Body of pancreas (tissue), 4 donors: ENCODE measurements at places on chromosomes 16 and 17.

DNA sequence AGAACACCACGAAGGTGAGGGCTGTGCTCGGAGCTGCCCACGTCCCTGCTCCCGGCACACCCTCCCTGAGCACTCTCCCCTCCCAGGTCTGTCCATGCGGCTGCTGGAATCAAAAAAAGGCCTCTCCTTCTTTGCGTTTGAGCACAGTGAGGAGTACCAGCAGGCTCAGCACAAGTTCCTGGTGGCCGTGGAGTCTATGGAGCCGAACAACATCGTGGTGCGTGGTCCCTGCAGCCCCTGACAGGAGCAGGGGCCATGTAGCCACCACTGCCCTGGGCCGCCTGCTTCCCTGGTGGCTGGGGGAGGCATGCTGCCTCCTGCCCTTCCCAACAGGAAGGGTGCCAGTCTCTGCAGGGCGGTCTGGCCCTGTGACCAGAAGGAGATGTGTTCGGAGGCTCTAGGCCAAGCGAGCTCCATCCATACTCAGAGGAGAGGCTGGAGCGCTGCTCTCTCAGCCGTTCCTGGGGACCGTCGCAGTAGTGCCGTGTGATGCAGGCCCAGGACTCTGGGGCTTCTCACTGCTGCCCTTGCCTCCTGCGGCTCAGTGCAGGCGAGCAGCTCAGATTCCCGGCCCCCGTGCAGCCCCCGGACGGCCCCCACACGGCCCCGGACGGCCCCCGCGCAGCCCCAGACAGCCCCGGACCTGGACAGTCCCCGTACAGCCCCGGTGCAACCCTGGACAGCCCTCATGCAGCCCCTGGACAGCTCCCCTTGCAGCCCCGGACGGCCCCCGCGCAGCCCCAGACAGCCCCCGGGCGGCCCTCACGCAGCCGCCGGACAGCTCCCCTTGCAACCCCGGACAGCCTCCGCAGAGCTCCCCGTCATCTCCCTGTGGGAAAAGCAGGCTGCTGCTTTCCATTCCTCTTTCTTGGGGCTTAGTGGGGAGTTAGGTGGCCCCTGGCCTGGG, 20.5 kb downstream of the TCF25 start:
- DNase-seq: no peak

DNA sequence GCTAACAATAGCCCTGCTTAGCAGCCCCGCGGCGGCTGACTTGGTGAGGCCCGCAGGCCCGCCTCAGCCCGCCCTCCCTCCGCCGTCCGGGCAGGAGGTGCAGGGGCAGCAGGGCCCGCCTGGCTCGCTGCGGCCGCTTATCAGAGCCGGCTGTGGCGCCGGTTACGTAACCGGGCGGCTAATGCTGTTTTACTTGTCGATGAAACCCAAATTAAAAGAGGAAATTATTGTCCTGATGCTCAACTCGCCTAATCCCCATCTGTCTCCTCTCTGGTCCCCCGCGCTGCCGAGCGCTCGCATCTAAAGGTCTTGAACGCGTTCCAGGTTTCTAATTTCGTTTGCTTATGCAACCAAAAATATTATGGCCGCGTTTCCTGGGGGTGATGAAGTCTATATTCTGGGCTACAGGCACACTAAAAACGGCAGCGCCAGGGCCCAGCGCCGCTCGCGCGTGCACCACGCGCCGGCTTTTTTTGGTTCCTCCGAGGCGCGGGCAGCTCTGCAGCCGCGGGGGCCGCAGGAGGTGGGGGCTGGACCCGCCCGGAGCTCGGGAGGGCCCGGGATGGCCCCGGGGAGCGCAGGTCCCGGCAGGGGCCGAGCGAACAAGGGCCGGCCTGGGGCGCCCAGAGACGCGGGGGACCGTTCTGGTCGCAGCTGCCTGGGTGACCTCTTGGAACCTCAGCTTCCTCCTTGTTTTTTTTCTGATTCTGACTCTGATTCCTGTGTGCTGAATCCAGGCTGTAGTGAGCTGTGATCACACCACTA, 65.2 kb upstream of the TOB1 start:
- peak; percentile 93 for DNase-seq

DNA sequence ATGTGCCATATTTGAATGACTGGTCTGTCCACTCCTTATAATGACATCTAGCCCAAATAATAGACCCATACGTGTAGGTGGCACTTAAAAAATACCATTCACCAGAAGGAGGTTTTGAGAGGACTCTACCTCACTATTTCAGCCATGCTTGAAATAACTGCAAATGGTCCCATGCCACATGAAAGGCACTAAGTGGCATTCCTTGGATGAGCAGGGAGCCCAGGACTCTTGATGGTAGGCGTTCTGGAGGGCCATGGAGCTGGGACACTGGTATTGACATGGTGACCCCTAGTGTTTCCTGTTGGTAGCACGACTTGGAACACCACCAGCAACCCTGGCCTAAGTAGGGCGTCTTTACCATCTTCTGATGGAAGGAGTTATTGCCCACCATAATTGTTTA, 148.7 kb upstream of the ZFHX3 start:
- DNase-seq: peak; percentile 76

DNA sequence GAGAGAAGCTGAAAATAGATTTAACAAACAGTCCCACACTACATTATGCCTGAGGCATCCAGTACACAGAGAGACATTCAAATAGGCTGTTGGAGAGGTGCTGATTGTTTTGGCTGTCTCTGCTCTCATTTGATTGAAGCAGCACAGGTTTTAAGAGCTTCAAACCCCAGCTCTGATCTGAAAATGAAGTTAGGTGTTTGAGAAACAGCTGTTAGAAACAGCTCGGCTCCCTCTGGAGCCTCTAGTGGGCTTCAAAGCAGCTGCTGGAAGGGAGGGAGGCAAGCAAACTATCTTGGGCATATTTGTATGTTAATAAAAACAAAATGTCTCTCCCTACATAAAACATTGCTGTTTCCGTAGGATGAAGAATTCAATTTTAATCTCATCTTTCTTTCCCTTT, 607.3 kb upstream of the GOT2 start:
- DNase-seq: no peak

GRCh38 chr17:68457168-68457538, at the start of gene WIPI1:
Gene WIPI1, minus strand, starts transcription at chr17:68457496. Its CDS starts 75 bp downstream, at chr17:68457421.
- DNase-seq: no peak

- DNase-seq: peak; percentile 58
These were observed 577 bp downstream of the TTC19 start for GRCh38 chr17:15999974-16000827.

DNA sequence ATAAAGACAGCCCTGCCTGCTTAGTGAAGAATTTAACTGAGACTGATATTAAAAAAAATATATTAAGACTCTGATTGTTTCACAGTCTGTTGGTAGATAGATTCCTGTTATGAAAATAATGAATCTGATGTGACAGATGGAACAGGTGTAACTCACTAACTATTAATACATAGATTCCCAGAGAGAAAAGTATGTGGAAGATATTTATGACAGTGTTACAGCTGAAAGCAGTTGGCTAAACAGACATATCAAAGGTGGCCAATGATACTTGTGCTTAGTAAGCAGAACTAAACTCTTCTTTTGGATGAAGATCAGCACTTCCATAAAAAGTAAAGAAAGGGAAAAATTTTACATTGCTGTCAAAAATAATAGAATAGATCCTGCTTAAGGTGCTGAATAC, 598.2 kb upstream of the CA10 start:
- no peak for DNase-seq

- no peak for DNase-seq
These were observed 142.7 kb upstream of the C17orf78 start for GRCh38 chr17:37233036-37233435.

- DNase-seq: no peak
These were observed 18.7 kb downstream of the HLF start for GRCh38 chr17:55283256-55283965.

GRCh38 chr16:85245307-85246172, 133.3 kb upstream of the CIBAR2 start:
- peak; percentile 56 for DNase-seq

- no peak for DNase-seq
These were observed 4.6 kb upstream of the C17orf99 start for GRCh38 chr17:78141437-78142118.

- DNase-seq: no peak
These were observed 25.0 kb downstream of the TAC4 start for GRCh38 chr17:49822829-49823228.

GRCh38 chr16:57639172-57639887, 10.9 kb downstream of the ADGRG1 start:
- peak; percentile 86 for DNase-seq

- DNase-seq: no peak
These were observed 59.5 kb upstream of the RBL2 start for GRCh38 chr16:53374800-53375199.

DNA sequence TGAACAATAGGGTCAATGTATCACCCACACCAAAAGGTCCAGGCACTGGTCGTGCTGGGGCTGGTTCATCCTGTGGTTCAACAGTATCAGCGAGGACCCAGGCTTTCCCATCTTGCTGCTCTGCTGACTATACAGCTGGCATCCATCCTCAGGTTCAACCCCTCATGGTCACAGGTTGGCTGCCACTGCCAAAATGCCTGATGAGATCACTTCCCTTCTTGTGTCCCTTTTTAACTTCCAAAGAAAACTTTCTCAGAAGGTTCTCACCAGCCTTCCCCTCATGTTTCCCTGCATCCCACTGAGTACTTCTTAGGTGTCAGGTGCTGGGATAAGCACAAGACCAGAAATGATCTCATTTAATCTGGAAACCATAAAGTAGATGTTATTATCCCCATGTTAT, 25.7 kb downstream of the CLEC16A start:
- no peak for DNase-seq

- DNase-seq: no peak
These were observed 121.1 kb downstream of the SOCS1 start for GRCh38 chr16:11134722-11135463.

- no peak for DNase-seq
These were observed 957 bp downstream of the OXLD1 start for GRCh38 chr17:81665205-81666091.

- DNase-seq: peak; percentile 73
These were observed 137.3 kb upstream of the CIBAR2 start for GRCh38 chr16:85249418-85250146.

DNA sequence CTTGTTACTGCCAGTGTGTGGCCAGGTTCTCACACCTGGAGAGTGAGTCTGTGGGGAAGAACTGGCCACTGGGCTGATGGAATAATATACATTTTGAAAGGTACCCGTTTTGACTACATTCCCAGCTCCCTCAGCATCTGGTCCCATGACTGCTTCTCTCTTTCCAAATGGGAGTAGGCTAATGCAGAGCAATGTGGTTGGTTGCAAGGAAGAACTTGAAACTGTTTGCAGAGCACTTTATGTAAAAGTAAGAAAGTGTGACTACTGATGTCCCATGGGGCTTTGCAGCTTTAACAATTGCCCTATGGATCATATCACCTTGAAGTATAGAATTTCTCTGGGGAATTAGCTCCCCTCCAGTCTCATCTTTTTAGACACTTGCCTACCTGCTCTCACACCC, 9.0 kb downstream of the KATNIP start:
- no peak for DNase-seq

DNA sequence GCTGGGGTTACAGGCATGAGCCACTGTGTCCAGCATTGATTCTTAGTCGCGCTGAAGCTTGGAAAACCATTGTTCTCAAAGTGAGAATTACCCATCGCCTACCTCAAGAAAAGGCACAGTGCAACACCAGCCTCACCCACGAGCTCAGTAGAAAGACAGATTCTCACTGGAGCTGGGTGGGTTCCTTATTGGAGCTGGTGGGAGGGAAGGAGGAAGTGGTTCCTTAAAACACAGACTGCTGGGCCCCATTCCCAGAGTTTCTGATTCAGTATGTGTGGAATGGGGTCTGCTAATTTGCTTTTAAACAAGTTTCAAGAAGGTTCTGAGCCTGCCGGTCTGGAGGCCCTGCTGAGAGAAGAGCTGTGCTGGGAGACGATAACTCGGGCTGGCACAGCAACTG, 264.7 kb downstream of the ENGASE start:
- DNase-seq: no peak

- no peak for DNase-seq
These were observed 265.0 kb downstream of the CPPED1 start for GRCh38 chr16:12538667-12539091.

DNA sequence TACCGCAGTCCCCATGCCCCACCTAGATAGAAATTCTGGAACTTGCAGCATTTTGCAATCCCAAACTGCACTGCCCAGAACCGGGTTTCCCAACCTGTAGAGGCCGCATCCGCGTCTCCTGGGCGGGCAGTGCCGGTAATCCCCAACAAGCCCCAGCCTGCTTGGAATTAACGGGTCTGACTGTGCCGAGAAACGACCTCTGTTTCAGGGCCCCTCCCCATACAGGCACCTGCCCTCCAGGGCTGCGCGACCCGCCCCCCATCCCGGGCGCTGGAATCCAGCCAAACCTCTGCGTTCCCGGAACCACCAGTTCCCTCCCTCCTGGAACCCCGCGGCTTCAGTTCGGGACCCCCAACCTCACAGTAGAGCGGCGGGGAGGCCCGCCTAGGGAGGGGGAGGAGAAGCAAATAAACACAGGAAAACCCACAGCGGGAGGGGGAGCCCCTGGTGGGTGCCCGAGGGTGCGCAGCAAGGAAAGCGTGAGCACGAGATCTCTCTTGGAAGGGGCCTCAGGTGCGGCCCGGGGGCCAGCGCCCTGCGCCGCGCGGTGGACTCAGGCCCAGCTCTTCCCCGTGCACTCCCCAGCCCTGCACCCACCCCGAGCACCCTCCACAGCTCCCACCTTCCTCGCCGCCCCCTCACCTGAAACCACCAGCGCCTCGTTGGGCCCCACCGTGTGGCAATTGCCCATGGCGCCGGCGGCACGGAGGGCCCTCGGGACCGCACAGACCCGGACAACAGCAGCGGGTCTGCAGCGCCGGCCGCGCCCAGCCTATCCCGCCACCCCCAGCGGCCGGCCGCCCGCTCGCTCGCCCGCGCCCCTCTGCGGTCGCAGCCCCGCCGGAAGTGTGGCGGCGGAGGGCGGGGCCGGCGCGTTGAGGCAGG, at the start of gene FLOT2:
Gene FLOT2, minus strand, starts transcription at position 850 of the 885 bp plus-strand sequence. Its CDS starts 159 bp downstream, at position 691.
- DNase-seq: peak; percentile 70

GRCh38 chr16:80065541-80065940, 465.0 kb upstream of the MAF start:
- no peak for DNase-seq

- DNase-seq: no peak
These were observed 1.4 kb upstream of the ITGB3 start for GRCh38 chr17:47252209-47252608.

GRCh38 chr17:81866440-81867169, 4.5 kb downstream of the ARHGDIA start:
- DNase-seq: no peak

DNA sequence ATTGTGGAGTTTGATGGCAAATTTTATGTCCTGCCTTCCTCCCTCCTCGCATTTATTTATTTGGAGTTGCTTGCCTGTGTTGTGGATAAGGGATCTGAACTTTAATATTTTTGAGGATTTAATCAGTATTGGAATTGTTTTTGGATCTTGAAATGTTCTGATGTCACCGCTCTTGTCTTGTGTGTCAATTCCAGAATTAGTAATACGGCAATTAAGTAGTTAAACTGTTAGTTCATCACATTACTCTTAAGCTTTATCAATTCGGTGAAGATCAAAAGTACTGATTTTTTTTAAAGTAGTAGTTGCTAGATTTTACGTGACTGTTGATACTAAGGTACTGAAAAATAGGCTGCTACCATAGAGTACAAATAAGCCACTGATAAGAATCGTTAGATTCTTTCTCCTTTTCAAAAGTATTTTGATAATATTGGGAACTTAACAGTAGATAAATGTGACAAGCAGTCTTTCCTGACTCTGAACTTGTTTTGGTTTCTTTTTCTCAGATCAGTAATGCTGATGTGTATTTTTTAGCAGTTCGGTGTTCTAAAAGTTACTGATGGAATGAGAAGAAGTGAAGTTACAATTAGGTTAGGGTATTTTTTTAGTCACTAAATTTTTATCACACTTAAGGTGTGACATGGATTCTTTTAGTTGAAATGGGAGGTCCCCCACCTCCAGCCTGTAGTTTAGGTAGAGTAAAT, 2.0 kb downstream of the RBBP6 start:
- no peak for DNase-seq

GRCh38 chr16:30509081-30509765, 17.1 kb downstream of the ZNF768 start:
- no peak for DNase-seq
